Stimulated activated CD8-positive, alpha-beta memory T cell treated with anti-CD3 and anti-CD28 coated beads, Interleukin-7, amount 100 ng/mL, for 1 hour (primary cell): ENCODE measurements at places on chromosomes 12 and 14.

- DNase-seq, result no peak
Observed at GRCh38 chr12:116547955-116548501, 11.2 kb upstream of the MAP1LC3B2 start.

GRCh38 chr12:67802731-67803130, 154.2 kb downstream of the DYRK2 start:
- no peak for DNase-seq

GRCh38 chr12:108995370-108995992, 25.4 kb downstream of the SVOP start:
- DNase-seq, result no peak

DNA sequence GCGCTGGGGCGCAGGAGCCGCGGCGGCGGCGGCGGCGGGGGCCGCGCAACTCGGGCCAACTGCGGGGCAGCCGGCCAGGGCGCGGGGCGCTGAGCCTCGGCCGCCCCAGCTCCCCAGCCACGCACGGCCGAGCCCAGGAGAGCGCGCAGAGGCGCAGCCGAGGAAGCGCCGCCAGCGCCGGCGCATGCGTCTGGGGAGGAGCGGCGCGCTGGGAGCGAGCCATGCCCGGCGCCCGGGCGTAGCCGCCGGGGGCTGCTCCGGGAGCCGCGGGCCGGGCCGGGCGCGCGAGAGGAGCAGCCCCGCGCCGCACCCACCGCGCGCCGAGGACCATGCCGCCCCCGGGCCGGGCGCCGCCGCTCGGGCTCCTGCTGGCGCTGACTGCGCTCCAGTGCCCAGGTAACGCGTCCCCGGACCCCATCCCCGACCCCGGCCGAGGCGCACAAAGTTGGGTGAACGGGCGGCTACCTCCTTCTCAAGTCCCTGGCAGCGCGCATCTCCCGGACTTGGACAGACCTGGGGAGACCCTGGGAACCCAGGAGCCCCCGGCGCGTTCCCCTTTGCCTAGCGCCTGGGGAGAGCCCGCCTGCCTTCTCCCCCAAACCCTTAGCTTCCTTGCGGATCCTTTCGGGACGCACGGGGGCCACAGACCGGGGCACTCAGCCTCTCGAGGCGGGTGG, 121.4 kb downstream of the AACS start:
- no peak for DNase-seq

GRCh38 chr12:121112496-121112895, 20.2 kb upstream of the P2RX7 start:
- DNase-seq, result no peak

GRCh38 chr12:102645968-102646367, 165.6 kb upstream of the IGF1 start:
- no peak for DNase-seq

GRCh38 chr12:68007033-68007432, 17.8 kb downstream of the IFNG-AS1 start:
- no peak for DNase-seq

DNA sequence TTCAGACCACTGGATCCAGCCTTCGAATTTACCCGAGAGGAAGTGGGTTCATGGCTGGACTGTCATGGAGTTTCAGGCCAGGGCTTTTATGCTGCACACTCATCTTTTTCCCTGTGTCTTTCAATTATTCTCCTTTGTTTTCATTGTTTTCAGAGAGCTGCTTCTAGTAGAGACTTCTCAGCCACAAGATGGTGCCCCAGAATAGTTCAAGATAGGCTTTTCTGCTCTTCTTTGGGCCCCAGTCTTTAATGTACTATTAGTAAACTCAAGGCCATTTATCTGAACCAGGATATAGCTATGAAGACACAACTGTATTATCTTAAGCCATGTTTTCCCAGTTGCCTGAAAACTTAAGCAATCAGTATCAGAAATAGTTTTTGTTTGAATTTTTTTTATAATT, 30.4 kb upstream of the PSMA6 start:
- DNase-seq, result no peak

- peak; percentile 4 for DNase-seq
Observed at GRCh38 chr14:77458249-77458950, 507 bp downstream of the AHSA1 start.

GRCh38 chr12:8914716-8915526, 612 bp downstream of the PHC1 start:
- DNase-seq, result peak; percentile 24

- no peak for DNase-seq
Observed at GRCh38 chr14:105465209-105466031, 9.2 kb upstream of the CRIP2 start.

DNA sequence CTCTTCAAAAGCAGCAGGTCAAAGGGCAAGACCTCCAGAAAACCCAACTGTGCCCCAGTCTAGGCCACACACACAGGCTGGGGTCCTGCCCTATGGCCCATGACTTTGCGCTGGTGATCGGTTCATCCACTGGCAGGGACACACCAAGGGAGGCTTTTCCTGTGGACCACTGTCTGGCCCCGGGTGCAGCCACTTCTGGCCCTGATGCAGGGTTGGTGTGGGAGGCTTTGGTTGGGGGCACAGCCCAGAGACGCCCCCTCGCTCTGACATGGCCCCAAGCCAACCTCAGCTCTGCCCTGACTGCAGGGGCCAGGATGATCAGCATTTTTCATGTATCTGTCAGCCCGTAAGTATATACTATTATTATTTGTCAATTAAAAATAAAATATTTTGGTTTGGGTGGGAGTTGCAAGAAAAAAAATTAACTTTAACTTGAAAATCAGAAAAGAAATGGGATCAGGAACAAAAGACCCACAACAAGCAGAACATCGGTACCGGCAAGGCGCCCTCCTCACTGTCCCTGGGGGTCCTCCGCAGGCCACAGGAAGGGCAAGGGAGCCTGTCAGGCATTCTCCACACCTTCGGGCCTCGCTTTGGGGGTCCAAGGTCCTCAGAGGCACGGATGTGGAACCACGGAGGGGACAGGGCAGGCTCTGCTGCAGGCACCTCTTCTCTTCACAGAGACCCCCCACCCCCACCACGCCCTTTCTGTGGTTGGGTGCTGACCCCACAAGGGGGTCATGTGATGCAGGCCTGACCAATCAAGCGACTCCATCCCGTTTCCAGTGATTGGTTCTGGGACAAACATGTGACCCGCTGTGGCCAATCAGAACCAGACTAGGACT, 181.5 kb upstream of the SFSWAP start:
- DNase-seq, result no peak

DNA sequence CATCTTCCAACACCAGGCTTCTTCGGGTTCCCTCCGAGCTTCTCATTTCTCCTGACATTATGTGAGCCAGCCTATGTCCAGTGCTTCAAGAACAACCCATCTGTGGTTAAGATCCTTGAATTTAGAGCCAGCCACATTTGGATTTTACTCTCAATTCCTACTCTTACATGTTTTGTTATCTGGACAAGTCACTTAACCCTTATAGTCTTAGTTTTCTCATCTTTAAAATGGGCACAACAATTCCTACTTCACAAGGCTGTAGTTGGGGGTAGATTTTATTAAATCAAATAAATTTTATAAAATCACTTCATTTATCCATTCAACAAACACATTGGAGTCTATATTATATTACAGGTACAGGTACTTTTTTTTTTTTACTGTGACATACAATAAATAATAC, 105.5 kb upstream of the SLC38A2 start:
- no peak for DNase-seq

DNA sequence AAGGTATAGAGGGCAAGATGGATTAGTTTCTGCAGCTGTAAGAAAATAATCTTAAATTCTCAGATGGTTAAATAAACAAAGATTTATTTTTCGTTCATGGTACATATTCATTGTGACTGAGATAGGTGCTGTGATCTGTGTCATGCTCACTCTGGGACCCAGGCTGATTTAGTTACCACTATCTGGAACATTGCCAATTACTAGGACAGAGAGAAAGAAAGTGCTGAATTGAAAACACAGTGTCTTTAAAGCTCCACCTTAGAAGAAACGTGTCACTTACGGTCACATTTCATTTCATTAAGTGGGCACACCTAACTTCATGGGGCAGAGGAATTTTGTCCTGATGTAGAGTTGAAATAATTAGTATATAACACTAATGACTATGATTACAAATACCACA, 430.0 kb downstream of the CCDC91 start:
- DNase-seq, result no peak

GRCh38 chr12:69059465-69060457, 126.8 kb upstream of the CPM start:
- DNase-seq, result no peak

GRCh38 chr12:22333713-22334409, 646 bp downstream of the ST8SIA1 start:
- no peak for DNase-seq

DNA sequence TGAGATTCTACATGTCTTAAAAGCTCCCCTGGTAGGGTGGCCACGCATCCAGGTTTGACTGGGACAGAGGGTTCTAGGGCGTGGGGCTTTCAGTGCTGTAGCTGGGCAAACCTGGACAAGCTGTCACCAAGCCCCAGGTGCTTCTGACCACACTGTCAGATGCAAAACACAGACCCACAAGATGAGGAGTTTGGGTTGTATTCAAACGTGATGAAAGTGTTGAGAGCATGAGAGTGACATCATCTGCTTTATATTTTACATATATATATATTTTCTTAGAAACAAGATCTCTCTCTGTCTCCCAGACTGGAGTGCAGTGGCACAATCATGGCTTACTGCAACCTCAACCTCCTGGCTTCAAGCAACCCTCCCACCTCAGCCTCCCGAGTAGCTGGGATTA, 210.1 kb downstream of the DPF3 start:
- DNase-seq, result no peak

DNA sequence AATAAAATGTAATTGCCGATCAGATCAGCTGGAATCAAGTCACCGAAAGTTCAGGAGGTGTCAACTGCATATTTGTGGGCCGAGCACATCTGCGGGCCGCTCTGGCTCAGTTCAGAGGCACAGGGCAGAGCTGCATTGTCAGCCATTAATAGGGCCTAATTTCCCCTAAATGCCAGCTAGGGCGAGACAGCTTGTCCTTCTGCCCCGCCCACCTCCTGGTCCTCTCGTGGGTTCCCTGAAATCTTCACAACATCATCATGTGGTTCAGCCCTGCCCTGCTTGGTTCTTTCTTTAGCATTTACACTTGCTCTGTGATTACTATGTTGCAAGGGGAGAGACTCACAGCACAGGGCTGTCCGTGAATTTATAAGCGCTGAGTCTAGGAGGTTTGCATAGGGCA, 148.9 kb downstream of the CHST11 start:
- DNase-seq, result no peak

GRCh38 chr14:28157887-28158791, 608.4 kb upstream of the FOXG1 start:
- no peak for DNase-seq

DNA sequence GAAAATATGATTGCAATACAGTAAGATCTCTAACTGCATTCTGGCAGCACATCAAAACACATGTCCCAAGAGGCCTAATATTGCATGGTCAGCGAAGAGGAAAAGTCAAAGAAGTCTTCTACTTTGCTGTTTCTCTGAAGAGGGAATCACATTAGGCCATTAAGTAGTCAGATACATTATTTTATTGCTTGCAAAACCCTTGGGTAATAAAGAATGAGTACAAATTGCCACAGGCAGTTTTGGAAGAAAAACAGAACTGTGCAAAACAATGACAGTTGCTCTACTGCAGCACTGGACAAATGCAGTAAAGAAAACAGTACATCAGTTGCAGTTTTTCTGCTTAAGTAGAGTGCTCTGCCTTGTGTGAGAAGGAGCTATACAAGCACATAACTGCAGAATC, 211.9 kb downstream of the MED13L start:
- no peak for DNase-seq
